Left renal cortex interstitium (tissue), 4 donors: ENCODE measurements at places on chromosomes 1 and 21. TPM values are rescaled to one million over a fixed set of nuclear protein-coding genes. Genes with fewer than 3 reads are reported as not detected.

ADAR gene
- 138 TPM for polyA plus RNA-seq

LAMC2 gene
- 5.7 TPM for polyA plus RNA-seq

MYBPH gene
- 0.29 TPM for polyA plus RNA-seq

LIPI gene
- 1.0 TPM for polyA plus RNA-seq

MAP10 gene
- 4.8 TPM for polyA plus RNA-seq

GRCh38 chr1:184695023-184695422 is 59.6 kb downstream of the EDEM3 start:
- DNase-seq: no peak

- no peak for DNase-seq
Measured at GRCh38 chr1:65109487-65109886, 38.5 kb upstream of the AK4 start.

DNA sequence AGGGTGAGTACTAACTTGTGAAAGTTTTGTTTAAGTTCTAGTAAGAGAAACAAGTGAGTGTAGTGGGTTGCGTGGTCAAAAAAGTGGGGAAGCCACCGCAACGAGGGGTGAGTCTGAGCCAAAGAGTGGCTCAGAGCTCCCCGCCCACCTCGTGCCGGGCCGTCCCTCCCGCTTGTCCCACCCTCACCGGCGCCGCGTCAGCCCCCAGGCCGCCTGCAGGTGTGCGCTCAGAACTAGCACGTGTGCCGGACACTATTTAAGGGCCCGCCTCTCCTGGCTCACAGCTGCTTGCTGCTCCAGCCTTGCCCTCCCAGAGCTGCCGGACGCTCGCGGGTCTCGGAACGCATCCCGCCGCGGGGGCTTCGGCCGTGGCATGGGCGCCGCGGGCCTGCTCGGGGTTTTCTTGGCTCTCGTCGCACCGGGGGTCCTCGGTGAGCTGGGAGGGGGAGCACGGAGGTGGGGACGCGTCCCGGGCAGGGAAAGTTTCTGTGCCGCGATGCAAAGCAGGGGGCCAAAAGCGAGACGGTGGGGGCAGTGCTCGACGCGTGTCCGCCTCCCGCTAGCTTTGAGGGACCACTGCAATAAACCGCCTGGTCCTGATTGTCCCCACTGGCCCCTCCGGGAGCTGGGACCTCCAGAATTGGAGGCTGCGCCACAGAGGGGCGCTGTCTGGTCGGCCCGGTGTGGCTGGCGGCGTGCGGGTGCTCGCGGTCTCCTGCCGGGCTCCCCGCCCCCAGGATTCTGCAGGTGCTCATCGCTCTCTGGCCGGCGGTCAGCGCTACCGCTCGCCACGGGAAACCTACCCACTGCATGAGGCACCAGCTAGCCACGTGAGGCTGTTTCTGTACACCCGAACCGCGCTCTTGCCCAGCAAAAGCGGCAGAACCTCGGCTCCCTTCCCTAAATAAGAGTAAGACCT is at the start of gene CR2:
Gene CR2 (plus strand): TSS at position 283 of the 919 bp plus-strand sequence. CDS start 91 bp downstream, at position 374.
- no peak for DNase-seq

DNA sequence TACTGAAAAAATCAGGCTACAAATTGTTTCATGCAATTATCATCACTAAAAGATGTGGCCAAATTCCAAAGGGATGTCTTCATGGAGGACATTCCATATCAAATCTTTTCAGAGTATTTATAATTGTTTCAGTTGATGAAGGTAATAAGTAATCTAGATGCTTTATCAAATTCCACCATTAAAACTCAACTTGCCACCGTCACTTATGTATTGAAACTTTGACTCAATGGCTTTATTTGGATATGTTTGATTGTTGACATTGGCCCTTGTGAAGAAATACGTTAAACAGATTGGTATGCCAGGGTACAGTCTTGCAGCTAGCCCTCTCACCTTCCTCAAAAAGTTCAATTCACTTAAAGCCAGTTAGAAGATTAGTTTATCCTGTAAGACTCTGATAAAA is 32.2 kb upstream of the PALMD start:
- no peak for DNase-seq

DNA sequence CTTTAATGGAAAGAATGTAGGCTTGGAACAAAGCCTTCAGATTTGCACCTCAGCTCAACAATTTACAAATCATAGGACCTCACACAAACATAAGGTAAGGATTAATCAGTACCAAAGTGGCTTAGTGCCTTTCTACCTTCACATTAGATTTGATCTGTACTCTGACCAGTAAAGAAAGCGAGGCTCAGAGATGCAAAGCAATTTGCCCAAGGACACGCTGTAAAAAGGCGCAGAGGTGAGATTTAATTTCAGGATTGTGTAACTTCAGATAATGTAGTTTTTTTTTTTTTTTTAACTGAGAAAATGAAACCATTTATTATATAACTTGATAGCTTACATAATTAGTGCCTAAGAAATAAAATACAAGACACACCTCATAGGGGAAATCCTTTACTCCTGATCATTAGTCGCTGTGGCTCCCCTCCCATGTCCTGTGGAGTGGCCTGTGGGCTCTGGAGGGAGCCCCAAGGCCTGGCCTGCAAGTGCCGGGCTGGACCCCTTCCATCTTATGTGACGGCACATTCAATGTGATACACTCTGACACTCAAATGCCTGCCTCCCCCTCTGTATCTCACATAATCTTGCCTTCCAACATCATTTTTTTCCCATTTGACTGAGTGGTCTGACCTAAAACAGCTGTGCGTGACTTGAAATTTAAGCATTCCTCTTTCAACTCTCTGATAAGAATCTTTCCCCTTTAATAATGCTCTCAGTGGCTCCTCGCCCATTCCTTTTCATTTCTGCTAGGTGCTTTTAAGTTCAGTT is 426.5 kb upstream of the DAB1 start:
- no peak for DNase-seq

- no peak for DNase-seq
Measured at GRCh38 chr1:6082430-6082971, 36.8 kb downstream of the KCNAB2 start.

DNA sequence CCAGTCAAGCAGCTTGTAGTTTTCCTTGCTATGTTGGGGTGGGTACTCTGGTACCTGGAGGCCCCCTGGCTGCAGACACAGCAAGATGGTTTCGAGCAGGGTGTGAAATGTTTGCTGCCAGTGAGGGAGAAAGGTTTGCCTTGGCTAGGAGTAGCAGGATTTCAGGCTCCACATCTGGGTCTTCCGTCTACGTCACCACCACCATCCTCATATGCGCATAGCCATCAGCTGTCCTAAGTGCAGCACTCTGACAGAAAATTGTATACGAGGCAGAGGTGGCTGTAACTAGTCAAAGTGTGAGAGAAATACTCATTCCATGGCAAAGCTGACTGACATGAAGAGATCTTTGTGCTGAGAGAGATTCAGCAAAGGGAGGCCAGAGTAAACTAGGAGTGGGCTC is 212.6 kb downstream of the NFIA start:
- DNase-seq: no peak

GRCh38 chr1:19138331-19138730 is 71.7 kb downstream of the UBR4 start:
- DNase-seq: no peak

DNA sequence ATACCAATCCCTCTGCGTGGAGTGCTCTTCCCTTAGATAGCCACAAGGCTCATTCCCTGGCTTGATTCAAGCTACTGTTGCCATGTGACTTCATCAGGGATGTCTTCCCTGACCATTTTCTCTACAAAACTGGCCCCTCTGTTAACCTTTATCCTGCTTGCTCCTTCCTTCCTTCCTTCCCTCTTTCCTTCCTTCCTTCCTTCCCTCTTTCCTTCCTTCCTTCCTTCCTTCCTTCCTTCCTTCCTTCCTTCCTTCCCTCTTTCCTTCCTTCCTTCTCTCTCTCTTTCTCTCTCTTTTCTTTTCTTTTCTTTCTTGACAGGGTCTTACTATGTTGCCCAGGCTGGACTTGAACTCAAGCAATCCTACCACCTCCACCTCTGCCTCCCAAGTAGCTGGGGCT is 6.2 kb upstream of the RYR2 start:
- no peak for DNase-seq

DNA sequence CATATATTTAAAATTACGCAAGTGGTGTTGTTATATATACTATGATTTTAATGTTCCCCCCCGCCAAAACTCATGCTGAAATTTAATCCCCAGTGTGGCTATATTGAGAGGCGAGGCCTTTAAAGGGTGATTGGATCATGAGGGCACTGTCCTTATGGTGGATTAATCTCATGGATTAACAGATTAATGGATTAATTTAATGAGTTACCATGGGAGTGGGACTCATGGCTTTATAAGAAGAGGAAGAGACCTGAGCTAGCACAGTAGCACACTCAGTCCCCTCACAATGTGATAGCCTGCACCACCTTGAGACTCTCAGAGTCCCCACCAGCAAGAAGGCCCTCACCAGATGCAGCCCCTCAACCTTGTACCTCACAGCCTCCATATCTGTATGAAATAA is 34.8 kb downstream of the C1orf198 start:
- no peak for DNase-seq

DNA sequence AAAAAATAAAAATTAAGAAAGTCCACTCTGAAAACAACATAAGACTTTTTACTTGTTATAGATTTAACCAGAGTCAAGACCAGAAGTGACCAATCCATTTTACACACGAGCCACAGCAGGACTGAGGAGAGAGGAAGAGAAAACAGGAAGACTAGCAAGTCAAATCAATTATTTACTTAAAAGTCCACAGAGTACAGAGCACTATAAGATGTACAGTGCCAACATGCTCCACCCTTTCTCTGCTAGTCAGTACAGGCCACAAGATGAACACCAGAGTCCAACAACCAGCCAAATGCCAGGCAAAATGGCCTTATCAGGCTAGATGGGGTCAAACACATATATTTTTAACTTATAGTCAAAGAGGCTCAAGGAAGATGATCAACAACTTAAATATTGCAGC is 19.5 kb downstream of the LUZP1 start:
- DNase-seq: no peak
